Karpas-422 (cell line): ENCODE measurements at places on chromosomes 4 and X.

DNA sequence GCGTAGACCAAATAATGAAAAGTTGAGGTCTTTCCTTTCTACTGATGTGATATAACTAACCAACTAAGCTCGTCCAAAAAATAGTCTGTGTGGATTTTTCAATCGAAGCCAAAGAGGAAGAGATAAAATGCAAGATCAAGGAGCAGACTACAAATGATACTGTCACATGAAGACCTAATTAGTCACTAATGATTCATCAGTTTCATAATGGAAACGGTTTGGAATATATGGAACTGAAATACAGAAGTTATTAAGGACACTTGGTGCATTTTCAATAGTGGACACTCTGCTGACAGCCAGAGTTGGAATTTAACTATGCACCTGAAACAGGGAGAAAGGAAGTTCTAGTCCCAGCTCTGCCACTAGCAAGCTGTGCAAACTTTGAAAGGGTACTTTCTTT, 119.8 kb downstream of the GUCY2F start:
- no peaks in the 10 kb centered on the region for H3K36me3 ChIP-seq
- no peaks in the 10 kb centered on the region for H3K27me3 ChIP-seq
- no peak overlapping the region for H3K27ac ChIP-seq
- DNase-seq: no peak
- H3K4me1 ChIP-seq: no peaks in the 10 kb centered on the region

DNA sequence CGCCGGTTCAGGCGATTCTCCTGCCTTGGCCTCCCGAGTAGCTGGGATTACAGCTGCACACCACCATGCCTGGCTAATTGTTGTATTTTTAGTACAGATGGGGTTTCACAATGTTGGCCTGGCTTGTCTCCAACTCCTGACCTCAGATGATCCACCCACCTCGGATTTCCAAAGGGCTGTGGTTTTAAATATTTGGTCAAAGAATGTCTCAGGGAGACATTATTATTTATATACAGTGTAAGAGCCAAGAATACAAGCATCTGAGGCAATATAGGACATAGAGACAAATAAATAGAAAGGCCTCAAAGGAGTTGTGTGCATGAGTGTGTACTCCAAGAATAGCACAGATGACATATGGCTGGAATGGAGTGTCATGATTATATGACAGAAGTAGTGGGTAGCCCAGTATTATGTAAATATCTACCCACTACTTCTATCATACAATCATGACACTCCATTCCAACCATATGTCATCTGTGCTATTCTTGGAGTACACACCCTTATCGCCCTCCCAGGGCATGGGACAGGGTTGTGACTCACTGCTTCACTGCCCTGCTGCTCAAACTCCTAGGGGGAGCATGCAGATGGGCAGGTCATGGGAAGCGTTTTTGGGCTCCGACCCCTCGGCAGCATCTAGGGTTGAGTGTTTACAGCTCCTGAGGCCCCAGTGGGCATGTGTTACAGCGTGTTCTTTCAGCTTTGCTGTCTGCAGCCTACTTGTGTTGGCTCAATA, 1649.8 kb upstream of the PCDH10 start:
- no peak overlapping the region for H3K27ac ChIP-seq
- H3K36me3 ChIP-seq: no peaks in the 10 kb centered on the region
- no peak for DNase-seq
- no peak overlapping the region for H3K4me3 ChIP-seq
- no peaks in the 10 kb centered on the region for H3K27me3 ChIP-seq
- no peaks in the 10 kb centered on the region for H3K4me1 ChIP-seq

DNA sequence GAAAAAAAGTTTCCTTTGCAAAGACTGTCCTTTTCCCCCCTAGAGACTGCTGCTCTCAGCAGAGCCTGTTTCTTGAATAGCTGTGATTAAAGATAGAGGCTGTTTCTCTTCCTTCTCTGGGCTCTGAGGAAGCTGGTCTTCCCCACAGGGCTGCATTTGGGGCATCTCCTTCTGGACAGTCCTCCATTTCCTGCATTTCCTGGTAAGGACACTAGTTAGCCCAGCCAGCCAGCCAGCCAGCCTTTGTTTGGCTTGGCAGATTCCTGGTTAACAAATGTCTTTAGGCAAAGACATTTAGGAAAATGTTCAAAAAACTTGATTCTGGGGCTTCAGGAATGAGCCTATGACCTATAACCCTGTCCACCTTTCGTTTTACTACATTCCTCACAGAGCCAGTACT, 34.0 kb upstream of the PLAC1 start:
- H3K4me1 ChIP-seq: no peaks in the 10 kb centered on the region
- no peaks in the 10 kb centered on the region for H3K36me3 ChIP-seq
- H3K4me3 ChIP-seq: no peak overlapping the region
- H3K27me3 ChIP-seq: no peaks in the 10 kb centered on the region; the same call in 1 of the 2 replicates

DNA sequence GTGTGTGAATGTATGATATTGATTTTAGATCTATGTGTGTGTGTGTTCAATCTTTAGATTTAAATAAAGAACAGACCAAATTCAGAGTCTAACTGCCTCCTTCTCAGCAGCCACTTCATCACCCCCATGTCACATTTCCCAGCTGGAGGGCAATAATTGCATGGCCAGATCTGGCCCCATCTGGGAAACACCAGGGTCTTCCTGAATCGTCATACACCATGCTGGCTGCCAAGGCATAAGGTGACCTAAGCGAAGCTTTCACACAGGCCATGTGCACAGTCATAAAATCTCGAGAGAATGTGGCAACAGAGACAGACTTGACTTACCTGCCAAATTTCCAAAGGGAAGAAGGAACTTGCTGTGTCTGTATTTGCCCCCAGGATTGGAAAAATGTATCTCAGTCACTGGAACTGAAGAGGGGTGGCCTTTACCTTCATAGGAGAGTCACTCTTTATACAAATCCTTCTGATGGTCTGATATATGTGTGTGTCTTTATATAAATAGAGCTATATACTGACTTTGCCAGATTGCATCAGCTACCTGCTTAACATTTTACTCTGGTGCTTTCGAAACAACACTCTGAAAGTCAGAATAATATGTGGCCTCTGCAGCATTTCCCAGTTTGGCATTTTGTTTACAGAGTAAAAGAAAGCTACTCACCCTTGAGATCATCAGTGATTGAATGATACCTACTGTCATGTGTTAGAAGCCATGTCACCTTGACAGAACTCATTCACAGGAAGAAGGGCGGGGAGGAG, at the start of gene PLAC1:
Gene PLAC1, minus strand, starts transcription at position 470 of the 758 bp plus-strand sequence. CDS start 91,789 bp downstream, outside the sequence.
- no peaks in the 10 kb centered on the region for H3K4me1 ChIP-seq
- H3K27ac ChIP-seq: no peak within 1 kb of the TSS
- no peak for DNase-seq

DNA sequence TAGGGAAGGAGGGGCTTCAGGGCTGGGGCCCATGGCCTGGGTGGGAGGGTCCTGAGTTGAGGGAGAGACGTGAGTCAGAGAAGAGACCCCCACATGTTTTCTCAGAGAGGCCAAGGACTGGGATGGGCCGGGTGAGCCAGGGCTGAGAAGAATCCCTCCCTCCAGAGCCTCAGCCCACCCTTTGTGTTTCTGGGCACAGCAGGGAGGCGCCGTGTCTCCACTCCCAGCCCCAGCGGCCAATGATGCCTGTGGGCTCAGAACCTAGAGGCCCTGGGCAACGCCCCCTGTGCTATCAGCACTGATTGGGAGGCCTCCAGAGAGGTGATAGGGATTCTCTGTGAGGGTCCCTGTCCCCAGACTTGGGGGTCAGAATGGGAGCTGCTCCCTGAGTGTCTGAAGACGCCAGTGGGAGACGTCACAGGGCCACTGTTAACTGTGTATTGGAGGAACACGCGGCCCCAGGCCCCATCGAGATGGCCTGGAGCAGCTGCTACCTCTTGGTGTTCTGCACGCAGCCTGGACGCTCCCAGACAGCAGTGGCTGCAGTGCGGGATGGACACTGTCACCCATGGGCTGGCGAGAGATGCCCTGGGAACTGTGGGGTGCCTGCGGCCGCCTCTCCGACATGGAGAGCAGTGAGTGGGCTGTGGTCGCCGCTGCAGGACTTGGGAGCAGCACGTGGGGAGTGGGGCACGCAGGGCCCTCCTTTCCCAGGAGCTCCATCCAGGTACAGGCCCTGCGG, 8.5 kb downstream of the FGFRL1 start:
- peaks cover 12% of the 10 kb centered on the region for H3K4me1 ChIP-seq
- no peak overlapping the region for H3K27ac ChIP-seq
- H3K36me3 ChIP-seq: no peaks in the 10 kb centered on the region
- no peaks in the 10 kb centered on the region for H3K27me3 ChIP-seq
- H3K4me3 ChIP-seq: no peak overlapping the region

GRCh38 chrX:72126048-72126415, 5.7 kb downstream of the RTL5 start:
- H3K36me3 ChIP-seq: no peaks in the 10 kb centered on the region
- H3K4me1 ChIP-seq: no peaks in the 10 kb centered on the region
- DNase-seq: no peak
- H3K27ac ChIP-seq: no peak overlapping the region
- H3K27me3 ChIP-seq: no peaks in the 10 kb centered on the region
- H3K4me3 ChIP-seq: no peak overlapping the region

GRCh38 chr4:17788956-17789355, 7.5 kb upstream of the FAM184B start:
- H3K27ac ChIP-seq: no peak overlapping the region
- H3K27me3 ChIP-seq: no peaks in the 10 kb centered on the region
- H3K4me3 ChIP-seq: no peak overlapping the region
- no peak for DNase-seq
- 0 out of 2 replicates have a peak, but pooled peaks cover 4% of the 10 kb centered on the region for H3K36me3 ChIP-seq

DNA sequence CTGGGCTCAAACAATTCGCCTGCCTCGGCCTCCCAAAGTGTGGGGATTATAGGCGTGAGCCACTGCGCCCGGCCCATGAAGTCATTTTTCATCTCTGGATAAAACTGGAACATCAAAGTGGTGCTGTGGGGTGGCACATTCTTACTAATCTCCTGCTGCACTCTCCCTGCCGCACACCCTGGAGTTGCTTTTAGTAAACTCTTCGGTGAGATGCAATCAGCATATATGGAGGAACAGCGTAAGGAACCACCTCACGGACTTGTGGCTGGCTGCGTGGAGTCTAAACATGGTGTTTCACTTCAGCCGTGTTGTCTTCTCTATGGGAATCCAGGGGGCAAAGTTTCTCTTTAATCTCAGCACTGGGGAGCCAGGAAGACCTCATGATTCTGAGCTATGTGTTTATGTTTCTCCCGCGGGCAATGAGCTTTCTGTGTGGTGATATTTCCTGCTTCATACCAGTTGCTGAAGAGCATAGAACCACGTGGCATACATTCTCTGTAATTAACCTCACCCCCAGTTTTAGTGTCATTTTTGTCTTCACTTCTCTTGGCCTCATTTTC, 2.1 kb upstream of the RHOH start:
- no peaks in the 10 kb centered on the region for H3K27me3 ChIP-seq
- peaks cover 78% of the 10 kb centered on the region for H3K4me1 ChIP-seq
- H3K27ac ChIP-seq: peak overlapping the region; percentile 62
- peak; percentile 76 for DNase-seq

DNA sequence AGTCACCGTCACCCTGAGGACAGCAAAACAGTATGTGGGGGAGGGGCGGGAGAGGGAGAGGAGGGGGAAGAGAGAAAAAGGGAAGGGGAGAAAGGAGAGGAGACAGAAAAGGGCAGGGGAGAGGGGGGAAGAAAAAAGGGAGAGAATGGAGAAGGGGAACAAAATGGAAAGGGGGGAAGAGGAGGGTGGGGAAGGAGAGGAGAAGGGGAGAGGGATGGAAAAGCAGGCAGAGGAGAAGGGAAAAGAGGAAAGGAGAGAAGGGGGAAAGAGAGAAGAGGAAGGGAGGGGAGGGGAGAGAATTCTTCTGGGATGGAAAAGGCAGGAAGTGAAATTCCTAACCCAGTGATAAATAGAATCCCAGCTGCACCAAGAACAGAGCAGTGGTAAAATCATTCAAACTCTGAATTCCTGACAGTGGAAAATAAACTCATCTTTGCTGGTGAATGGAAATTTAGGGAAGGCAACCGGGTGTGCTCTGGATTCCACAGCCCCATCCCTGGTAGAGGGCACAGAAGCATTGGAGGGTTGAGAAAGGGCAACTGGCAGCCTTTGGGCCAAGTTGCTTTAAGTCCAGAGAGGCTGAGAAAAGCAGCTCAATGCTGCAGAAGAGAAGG, 244.2 kb downstream of the BCOR start:
- peaks cover 6% of the 10 kb centered on the region; the same call in 1 of the 2 replicates for H3K4me1 ChIP-seq
- no peak overlapping the region for H3K27ac ChIP-seq

GRCh38 chr4:70752236-70752635, 30.5 kb downstream of the RUFY3 start:
- H3K36me3 ChIP-seq: no peaks in the 10 kb centered on the region
- DNase-seq: no peak
- H3K27me3 ChIP-seq: no peaks in the 10 kb centered on the region
- peaks cover 69% of the 10 kb centered on the region for H3K4me1 ChIP-seq
- no peak overlapping the region for H3K4me3 ChIP-seq
- peak overlapping the region; percentile 97; the same call in 1 of the 2 replicates for H3K27ac ChIP-seq
